ENCODE measurements at places on chromosomes 5 and 9. TPM values are rescaled to one million over a fixed set of nuclear protein-coding genes. Genes with fewer than 3 reads are reported as not detected.

Gene SPATA6L
- not detected for total RNA-seq

Gene WNT8A
- total RNA-seq = not detected

Gene MYOT
- not detected for total RNA-seq

Gene SHLD3
- total RNA-seq = 3.7 TPM

Gene RAB3C
- not detected for total RNA-seq

Gene PDE6A
- total RNA-seq = not detected

Gene OR13J1
- not detected for total RNA-seq

Gene TRPM3
- 0.75 TPM for total RNA-seq

Gene PLCXD3
- total RNA-seq = 71.4 TPM

Gene SET
- 181 TPM for total RNA-seq

Gene IRX1
- 0.12 TPM for total RNA-seq

Gene RETREG1
- 0.44 TPM for total RNA-seq

Gene INSYN2B
- 14.5 TPM for total RNA-seq

Gene SPATA31A3
- not detected for total RNA-seq

Gene CDKN2A
- 19.5 TPM for total RNA-seq

Gene EGFLAM
- 1.6 TPM for total RNA-seq

Gene NR6A1
- 2.8 TPM for total RNA-seq

Gene CCDC192
- total RNA-seq = not detected

Data from cardiac ventricle fibroblast (primary cell).